ENCODE measurements at places on chromosomes 4 and X. TPM values are rescaled to one million over a fixed set of nuclear protein-coding genes. Genes with fewer than 3 reads are reported as not detected.

DNA sequence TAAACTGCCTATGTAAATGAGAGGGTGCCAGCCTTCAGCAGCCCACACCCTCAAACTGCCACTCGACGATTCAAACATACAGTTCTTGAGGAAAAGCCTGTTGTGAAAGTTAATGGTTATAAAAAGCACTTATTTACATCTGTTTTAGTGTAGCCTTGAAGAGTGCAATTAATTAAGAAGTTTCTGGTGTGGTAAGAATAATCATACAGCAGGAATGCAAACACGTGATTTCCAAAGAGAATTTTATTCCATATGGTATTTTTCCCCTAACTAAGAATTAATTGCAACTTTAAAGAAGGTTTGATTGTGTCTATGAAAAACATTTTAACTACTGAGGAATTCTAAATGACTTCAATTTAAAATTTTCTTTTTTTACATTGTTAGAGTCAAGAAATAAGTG is 176.3 kb upstream of the PITX2 start:
- H3K27me3 ChIP-seq = peaks cover 78% of the 10 kb centered on the region
- no peak overlapping the region for H3K27ac ChIP-seq
- H3K36me3 ChIP-seq = no peaks in the 10 kb centered on the region
- no peak for DNase-seq
- H3K4me1 ChIP-seq = no peaks in the 10 kb centered on the region
- H3K4me3 ChIP-seq = no peak overlapping the region

GRCh38 chr4:8478801-8479744 is 38.5 kb downstream of the TRMT44 start:
- no peaks in the 10 kb centered on the region for H3K4me1 ChIP-seq
- peaks cover 14% of the 10 kb centered on the region for H3K36me3 ChIP-seq
- DNase-seq = no peak

GRCh38 chrX:118679290-118679689 is 48.1 kb upstream of the IL13RA1 start:
- no peak for DNase-seq
- peaks cover 11% of the 10 kb centered on the region for H3K27me3 ChIP-seq
- peaks cover 6% of the 10 kb centered on the region for H3K4me1 ChIP-seq
- no peak overlapping the region for H3K4me3 ChIP-seq

DNA sequence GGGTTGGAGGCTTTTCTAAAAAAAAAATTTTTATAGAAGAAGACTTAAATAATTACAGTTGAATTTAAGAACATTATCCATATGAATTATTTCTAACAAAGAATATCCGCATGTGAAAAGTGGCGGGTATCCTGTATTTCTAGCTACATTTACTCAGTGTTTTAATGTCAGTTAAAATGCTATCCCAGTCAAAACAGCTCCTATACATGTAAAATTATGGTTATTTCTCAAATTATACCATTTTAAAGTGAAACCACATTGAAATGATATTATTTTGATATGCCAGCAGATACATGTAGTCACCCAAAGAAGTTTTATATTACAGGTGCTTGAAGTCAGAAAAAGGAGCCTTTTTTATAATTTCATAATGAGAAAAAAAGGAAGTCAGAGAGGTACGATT is 168.5 kb upstream of the ATOH1 start:
- DNase-seq = no peak
- no peaks in the 10 kb centered on the region for H3K36me3 ChIP-seq
- no peaks in the 10 kb centered on the region for H3K4me1 ChIP-seq
- H3K4me3 ChIP-seq = no peak overlapping the region

GRCh38 chr4:36159208-36159607 is 85.1 kb downstream of the ARAP2 start:
- no peak overlapping the region for H3K27ac ChIP-seq
- H3K4me3 ChIP-seq = no peak overlapping the region
- no peaks in the 10 kb centered on the region for H3K4me1 ChIP-seq
- peaks cover 20% of the 10 kb centered on the region for H3K36me3 ChIP-seq
- H3K27me3 ChIP-seq = no peaks in the 10 kb centered on the region
- no peak for DNase-seq

DNA sequence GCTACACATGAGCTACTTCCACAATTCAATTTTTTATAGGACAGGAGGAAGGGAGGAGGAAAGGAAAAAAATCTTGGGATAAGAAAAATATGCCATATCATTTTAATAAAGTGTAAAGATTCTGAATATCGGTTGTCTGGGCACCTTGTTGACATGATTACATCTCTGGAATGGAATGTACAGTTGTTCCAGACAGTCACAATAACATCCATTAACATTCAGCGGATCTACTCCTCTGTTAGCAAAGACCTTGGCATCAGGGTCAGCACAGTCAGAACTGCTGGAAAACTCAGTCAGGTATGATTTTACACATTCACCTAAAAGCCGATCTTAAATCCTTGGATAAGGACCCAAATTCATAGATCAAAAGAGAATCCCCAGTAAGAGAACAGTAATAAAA is 85.4 kb upstream of the ARMCX2 start:
- peaks cover 13% of the 10 kb centered on the region for H3K27me3 ChIP-seq
- H3K36me3 ChIP-seq = no peaks in the 10 kb centered on the region
- H3K4me1 ChIP-seq = no peaks in the 10 kb centered on the region
- no peak for DNase-seq

The ARMCX1 gene
- total RNA-seq = not detected
